ENCODE measurements at places on chromosomes 2 and 18.
A peak's percentile ranks its signal among the peaks of the same experiment; 100 is the strongest.

DNA sequence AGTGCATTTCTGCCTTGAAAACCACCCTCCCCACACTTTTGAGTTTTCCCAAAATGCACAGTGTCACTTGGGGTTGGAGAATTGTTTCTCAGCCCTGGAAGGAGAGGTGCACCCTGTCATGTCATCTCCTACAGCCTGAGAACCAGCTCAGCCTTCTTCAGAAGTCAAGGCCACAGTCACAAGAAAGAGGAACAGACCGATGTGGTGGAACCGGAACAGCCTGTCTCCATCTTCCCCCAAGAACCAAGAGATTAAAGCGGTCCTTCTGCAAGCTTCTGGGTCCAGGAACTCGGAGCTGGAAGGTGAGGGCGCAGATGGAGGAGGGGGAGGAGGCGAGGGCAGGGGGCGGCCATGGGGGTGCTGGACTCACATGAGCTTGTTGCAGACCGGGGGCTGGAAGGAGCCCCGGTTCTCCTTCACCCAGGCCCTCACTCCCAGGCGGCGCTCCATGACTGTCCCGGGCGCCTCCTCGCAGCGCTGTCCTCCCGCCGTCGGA is 248 bp downstream of the HAAO start:
- DNase-seq = no peak

DNA sequence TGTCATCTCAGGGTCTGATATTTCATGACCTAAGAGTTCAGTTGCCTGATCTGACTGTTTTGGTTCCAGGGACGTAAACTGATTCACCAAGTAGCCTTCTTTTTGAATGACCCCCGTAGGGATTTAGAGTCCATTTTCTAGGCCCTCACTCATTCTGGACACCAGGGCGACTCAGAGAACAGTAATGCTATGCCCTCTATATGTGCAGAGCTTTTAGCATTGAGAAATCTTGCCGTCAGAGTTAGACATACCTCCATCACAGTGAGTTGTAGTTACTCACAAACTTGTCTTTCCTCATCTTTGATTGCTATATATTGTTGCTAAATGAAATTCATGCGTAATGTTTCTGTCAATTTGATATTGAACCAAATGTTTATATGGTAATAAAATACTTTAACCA is 92.3 kb downstream of the OSBPL6 start:
- DNase-seq = no peak

GRCh38 chr18:51762373-51762772 is 564.9 kb upstream of the MEX3C start:
- DNase-seq = no peak

GRCh38 chr2:85419009-85419675 is 628 bp downstream of the SH2D6 start:
- no peak for DNase-seq

GRCh38 chr2:62119311-62119974 is 76.5 kb upstream of the B3GNT2 start:
- no peak for DNase-seq

DNA sequence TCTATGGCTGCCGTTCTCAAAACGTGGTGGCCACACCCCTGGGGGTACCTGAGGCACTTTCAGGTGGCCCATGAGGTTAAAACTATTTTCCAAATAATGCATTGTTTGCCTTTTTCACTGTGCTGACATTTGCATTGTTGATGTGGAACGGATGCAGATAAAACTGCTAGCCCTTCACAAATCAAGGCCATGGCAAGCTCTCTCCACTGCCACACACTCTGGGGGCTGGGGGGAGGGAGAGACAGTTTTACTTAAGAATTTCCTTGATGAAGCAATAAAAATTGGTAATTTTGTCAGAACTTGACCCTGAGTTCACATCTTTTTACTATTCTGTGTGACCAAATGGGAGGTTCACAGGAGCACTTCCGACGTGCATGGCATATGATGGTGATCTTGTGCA is 22.0 kb upstream of the TGIF1 start:
- no peak for DNase-seq

DNA sequence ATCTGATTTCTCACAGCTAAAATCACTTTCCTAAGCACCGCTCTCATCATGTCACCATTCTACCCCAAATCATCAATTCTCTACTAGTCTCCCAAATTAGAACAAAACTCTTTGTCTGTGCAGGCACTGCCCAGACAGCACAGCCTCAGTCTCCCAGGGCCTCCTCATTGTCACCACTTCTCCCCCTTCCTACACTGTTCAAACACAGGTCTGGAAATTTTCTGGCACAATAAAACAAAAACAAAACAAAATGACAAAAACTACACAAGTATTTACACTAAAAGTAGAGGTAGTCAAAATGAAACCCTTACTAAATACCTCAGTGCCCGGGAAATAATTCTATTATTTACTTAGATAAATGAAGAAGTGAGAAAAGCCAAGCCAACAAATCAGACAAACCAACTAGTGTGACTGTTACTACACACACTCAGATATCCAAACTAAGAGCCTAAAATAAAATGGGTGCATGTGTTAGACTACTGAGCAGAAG is 156.2 kb upstream of the DNMT3A start:
- DNase-seq = no peak

- DNase-seq = no peak
These were observed 52.4 kb upstream of the SLC1A4 start for GRCh38 chr2:64936809-64937208.

GRCh38 chr2:212990697-212991096 is 160.7 kb downstream of the IKZF2 start:
- peak; percentile 86 for DNase-seq

DNA sequence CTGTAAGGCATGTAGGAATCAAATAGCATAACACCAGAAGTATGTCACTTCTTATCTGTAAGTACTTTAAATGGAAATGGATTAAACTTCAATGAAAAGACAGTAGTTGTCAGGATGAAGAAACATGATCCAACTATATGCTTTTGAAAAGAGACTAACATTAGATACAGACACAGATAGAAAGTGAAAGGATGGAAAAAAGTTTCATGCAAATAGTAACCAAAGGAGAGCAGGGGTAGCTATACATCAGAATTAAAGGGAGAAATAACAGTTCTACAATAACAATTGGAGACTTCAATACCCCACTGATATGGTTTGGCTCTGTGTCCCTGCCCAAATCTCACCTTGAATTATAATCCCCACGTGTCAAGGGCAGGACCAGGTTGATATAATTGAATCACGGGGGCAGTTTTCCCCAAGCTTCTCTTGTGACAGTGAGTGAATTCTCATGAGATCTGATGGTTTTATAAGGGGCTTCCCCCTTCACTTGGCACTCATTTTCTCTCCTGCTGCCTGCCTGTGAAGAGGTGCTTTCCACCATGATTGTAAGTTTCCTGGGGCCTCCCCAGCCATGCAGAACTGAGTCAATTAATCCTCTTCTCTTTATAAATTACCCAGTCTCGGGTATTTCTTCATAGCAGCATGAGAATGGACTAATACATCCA is 205.4 kb upstream of the CDH2 start:
- no peak for DNase-seq

DNA sequence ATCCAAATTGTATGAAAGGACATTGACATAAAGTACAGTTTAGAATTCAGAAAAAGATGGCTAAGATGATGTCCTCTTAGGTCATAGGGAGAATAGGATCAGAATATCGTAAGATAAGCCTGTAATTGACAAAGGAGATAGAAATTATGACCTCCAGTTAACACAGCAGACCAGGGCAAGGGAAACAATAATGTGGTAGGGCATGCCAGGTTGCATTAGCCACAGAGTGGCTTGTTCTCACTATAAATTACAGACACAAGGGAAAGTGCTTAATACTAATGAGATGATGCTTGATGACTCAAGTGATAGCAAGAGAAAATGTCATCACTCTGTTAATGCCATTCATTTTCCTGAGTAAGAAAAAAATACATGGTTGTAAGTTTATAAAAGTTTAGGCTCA is 48.9 kb upstream of the LRP1B start:
- no peak for DNase-seq

DNA sequence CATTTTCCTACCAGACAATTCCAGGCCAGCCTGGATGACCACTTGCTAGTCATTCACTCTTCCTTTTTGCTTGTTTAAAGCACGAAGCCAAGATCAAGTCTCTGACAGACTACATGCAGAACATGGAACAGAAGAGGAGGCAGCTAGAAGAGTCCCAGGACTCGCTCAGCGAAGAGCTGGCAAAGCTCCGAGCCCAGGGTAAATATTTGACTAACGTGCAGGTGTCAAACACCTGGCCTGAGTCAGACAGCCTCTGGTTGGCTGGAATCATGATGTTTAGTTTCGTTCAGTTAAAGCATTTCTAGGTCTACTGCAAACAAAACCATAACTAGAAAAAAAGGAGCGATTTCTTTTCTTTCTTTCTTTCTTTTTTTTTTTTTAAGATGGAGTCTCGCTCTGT is 44.2 kb upstream of the LYPD6B start:
- DNase-seq = no peak

DNA sequence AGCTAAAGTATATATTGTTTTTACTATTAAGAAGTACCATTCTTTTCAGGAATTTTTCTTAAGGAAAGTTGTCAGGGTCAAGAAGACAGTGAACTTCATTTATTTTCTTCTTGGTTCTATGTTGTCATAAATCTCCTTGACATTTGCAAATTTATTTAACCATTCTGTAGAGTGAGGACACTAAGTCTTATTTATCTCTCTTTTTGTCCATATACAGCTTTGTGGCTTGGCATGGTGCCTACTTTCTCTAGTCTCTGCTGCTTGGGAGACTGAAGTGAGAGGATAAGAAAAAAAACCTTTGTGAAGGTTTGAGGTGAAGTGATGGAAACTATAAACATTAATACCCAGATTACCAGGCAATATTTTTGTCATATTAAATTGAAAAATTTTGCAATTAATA is 1389.4 kb downstream of the SUCLG1 start:
- DNase-seq = peak; percentile 85
